ENCODE measurements at places on chromosomes 5 and 9.

DNA sequence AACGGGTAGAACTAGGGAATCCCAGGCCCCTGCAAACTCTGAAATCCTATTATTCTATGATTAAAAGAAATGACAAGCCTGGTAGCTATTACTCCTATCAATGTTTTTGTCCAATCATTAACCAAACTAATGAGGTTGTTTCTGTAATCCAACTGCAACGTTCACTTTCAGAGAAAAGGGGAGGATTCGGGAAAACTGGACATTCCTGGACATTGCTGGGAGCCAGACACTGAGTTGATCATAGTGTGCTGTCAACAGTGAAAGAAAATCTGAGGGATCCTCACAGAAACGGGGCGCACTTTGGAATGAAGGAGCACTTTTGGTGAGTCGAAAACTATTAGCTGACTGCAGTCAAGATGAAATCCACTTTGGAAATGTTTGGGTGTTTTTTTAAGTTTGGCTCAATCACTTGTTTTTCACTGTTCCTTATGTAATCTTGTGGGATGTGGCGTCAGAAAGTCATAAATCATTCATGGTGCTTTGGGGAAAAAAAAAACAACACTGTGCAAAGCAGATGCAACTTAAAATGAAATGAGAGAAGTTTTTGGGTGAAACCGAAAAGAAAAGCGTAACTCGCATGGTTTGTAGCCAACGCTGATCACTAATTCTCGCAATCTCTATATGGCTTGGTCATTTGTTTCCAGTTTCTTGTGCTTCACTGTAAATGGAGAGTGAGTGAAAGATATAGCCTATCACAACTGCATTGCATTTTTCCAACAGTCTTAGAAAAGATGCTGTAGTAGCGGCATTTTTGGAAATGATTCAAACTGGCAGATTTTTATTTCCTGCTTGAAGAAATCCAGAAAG, 51.2 kb upstream of the ADRA1B start:
- DNase-seq: no peak

GRCh38 chr5:123455640-123456039, 32.4 kb upstream of the CEP120 start:
- no peak for DNase-seq

GRCh38 chr5:146052780-146053179, 52.6 kb downstream of the PLAC8L1 start:
- DNase-seq: no peak

DNA sequence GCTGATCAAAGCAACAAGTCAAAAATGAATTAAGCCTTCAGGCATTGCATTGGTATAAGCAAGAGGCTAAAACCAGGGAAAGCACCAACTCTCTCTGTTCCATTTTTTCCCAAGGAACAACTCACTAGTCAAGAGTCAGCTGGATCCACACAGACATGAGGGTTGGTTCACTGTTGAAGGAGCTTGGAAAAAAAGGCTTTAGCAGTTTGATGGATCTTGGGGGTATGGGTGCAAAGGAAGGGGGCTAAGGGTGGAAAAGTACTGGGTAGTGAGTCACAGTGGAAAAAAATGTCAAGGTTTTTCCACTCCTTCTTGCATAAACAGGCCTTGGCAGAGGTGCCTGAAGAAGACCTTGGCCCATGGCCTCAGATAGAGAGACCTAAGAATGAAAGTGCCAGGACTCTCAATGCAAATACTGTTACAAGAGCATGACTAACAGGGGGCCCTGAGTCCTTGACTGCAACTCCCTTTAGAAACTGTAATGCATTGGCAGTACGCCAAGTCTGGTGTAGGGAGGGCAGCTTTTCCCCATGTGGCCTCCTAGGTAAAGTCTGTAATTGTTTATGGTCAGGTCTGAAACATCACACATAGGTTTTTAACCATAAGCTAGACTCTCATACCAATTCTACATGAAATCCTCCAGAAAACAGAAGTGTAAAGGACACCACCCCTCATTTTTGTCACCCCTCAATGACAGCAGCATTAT, 23.7 kb downstream of the ACTL7A start:
- DNase-seq: no peak

DNA sequence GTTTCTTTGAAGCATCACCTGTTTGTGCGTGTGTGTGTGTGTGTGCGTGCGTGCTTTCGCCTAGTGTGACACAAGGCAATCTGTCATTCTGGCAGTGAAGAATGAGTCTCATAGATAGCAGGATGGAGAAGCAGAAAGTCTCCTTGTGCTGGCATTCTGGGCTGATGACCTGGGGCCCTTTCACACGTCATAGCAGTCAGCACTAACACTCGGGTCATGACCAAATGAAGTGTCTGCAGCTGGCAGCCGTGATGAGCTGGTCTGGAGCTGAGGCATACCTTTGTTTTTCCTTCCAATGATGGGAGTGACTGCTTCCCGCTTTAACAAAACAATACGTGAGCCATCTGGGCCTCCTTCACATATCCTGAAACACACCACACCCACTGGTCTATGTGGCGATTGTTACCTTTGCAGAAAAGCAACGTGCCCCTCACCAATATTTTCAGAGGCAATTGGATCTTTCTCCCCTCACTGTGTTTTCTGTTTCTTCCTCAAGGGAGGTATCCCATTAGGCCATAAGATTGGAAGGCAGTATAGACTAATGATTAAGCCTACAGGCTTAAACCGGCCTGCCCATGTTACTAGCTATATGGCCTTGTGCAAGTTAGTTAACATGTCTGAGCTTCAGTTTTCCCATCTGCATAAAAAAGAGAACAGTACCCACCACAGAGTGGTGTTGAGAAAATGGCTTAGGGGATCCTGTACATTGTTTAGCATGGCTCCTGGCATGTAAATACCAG, 88.8 kb downstream of the SREK1 start:
- DNase-seq: no peak

GRCh38 chr5:176167800-176168199, 70.4 kb upstream of the SIMC1 start:
- no peak for DNase-seq

GRCh38 chr9:116821633-116822229, 134.6 kb downstream of the TRIM32 start:
- no peak for DNase-seq

DNA sequence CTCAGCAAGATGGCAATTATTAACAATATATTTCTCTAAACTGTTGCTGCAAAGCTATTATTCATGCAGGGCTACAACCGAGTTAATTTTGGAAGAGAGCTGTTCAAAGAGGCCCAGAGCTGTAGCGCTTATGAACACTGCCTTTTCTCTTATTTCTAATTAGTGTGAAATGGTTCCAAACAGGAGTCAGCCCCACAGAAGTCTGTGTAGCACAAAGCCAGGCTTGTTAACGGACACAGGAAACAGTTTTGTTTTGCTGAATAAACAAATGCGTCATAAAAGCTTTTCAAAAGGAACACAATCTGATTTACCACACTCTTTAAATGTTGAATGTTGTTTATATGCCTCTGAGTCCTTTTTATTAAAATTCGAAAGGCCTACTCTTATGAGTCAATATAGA, 396.5 kb downstream of the ANXA1 start:
- no peak for DNase-seq

DNA sequence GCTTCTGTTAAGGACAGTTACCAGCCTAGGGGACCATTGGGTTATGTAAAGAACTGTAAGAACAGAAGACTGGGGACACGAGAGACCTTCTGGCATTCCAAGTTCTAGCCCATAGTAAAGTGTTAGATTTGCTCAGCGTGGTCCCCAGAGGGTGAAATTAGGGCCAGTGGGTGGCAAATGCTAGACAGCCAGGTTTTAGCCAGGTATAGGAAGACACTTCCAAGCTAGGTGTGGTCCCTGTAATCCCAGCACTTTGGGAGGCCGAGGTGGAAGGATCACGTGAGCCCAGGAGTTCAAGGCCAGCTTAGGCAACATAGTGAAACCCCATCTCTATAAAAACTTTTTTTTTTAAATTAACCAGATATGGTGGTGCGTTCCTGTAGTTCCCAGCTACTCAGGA, 34.3 kb downstream of the ATPSCKMT start:
- no peak for DNase-seq

DNA sequence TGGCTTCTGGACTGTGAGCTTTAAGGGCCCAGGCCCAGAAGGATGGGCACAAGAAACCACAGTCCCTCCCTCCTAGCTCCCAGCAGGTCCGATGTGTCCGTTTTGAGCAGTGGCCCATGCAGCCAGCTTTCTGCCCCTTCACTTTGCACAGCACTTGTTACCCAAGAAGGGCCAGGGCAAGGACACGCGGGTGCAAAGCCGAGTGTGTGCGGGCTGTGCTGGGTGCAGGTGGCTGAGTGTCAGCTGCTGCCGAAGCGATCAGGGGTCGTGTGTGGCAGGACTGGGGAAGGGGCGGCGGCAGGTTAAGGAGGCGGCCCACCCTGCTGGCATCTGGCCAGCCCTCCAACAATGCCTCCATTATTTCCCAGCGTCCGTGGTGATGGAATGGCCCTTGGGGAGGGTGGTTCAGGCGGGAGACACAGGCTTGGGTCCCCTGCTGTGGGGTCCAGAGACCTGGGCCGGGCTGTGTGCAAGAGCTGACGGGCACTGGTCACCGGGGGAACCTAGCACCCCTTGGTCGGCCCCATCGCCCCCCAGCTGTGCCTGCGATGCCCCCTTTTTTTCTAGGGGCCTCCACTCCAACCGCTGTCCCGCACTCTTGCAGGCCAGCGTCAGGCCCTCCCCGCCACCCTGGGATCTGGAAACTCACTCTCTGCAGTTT, 653 bp downstream of the LHX3 start:
- no peak for DNase-seq

DNA sequence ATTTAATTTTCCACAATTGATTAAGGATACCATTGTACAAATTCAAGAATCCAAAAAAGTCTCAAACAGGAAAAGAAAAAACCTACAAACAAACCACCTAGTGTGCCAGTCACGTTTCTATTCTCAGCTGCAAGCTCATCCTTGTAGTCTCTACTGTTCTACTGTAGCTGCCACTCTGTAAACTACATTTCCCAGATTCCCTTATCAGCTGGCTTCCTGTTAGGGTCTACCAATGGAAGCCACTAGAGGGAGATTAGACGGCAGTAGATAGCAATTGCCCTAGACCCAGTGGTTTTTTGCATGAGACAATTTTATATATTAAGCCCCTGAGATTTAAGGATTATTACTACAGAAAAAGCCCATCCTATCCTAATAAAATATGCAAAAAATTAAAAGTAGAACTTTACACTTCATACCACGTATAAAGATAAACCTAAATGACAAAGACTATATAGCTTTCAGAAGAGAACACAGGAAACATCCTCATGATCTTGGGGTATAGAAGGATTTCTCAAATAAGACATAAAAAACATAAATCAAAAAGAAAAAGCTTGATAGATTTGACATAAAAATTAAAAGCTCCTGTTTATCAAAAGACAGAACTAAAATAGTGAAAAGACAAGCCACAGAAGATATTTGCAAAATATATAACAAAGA, 37.4 kb downstream of the P4HA2 start:
- no peak for DNase-seq

GRCh38 chr5:107294669-107295068, 376.1 kb downstream of the EFNA5 start:
- DNase-seq: no peak

DNA sequence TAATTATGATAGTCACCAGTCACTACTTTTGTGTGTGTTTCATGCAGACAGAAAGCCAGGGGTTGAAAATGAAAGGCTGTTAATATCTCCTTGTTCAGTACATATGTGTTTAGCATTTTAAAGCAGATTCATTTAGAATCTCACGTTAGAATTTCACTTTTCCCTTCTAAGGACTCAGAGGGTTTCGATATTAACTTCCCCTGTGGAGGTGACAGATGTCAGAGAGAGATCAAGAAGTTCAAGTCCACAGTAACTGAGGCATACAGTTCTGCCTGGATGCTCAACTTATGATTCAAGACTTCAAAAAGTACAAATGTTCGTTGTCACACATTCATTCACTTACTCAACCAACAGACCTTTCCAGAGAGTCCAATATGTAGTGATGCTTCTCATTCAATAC, 251.1 kb downstream of the EBF1 start:
- no peak for DNase-seq

DNA sequence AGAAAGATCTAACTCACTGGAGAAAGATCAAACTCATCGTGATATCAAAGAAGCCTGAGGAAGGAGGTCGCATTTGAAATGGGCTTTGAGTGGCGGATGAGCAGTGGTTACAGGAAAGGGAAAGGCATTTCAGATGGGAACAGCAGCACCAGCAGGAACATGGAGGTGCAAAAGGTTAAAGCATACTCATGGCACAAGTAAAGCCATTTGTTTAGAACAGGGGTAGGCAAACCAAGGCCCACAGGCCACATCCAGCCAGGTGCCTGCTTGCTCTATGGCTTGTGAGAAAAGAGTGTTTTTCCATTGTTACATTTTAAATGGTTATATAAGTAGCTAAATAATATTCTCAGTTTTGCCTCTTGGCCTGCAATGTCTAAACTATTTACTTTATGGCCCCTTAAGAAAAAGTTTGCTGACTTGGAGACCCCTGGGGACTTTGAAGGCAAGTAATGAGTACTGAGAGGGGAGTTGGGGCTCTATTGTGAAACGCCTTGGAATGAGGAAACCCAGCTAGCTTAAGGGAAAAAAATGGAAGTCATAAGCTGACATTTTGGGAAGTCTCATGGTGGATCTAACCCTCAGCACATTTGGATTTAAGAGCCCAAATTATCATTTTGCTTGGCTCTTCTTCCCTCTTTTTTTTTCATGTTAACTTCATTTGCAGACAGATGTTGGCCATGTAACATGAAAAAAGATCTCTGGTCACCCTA, 211.1 kb downstream of the NR3C1 start:
- no peak for DNase-seq

DNA sequence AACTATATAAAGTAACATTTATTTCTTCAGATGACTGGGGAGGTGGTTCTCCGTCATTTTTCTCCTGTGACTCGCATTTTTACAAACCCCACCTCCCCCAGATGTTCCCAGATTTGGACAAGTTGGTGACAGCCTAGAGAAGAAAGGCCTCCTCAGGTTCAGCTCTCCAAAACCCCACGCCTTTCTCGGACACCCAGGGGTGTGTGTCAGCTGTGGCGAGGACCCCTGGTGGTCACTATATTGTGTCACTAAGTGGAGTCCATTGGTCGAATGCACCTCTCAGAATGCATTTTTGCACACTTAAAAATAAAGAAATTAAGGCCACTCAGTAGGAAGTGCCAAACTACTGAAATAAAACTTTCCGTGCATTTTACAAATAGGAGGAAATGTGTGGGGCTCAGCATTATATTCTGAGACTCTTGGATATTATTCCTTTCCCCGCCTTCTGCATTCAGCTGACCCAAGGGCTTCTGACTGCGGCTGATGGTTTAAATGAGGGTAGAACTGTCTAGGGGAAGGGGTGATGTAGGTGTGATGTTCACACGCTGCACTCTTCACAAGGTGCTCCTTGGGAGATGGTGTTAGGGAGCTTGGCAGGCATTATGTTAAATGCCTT, 47.6 kb downstream of the ACO1 start:
- peak; percentile 23 for DNase-seq

GRCh38 chr9:15404171-15404570, 18.5 kb upstream of the SNAPC3 start:
- DNase-seq: no peak

GRCh38 chr9:32503008-32503407, 23.0 kb downstream of the RIGI start:
- no peak for DNase-seq

DNA sequence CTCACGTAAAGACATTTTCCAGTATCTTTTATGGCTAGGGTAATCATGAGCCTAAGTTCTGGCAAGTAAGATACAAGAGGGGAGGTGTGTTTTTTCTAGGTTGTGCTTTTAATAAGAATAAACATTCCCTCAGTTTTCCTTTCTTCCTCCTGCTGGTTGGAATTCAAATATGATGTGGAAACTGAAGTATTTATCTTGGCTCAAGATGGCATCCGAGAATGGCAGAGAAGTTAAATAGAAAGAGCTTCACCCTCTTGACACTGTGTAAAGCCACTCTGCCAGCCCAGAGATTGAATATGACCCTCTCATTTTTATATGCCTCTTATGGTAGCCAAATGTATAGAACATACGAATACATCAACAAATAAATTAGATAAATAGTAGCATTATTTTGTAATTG, 438.4 kb downstream of the ISL1 start:
- DNase-seq: no peak
